ENCODE measurements at places on chromosomes 16 and 17.

DNA sequence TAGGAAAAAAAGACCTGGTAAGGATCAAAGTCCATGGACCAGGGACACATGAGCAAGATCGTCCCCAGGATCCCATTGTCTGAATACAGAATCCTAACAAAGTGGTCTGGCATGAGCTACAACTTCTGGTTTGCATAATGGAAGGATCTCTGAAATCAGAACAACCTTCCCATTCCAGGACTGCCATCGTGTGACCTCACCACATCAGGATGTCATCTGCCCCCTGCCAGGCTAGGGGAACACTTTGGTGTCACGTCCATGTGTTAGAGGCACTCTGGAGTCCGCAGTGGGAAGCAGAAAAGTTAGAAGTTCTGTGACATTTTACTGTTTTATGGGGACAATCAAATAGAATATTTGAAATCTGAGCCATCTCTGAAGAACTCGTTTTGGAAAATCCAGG is 160.7 kb downstream of the RGS9 start:
- no peak for DNase-seq

DNA sequence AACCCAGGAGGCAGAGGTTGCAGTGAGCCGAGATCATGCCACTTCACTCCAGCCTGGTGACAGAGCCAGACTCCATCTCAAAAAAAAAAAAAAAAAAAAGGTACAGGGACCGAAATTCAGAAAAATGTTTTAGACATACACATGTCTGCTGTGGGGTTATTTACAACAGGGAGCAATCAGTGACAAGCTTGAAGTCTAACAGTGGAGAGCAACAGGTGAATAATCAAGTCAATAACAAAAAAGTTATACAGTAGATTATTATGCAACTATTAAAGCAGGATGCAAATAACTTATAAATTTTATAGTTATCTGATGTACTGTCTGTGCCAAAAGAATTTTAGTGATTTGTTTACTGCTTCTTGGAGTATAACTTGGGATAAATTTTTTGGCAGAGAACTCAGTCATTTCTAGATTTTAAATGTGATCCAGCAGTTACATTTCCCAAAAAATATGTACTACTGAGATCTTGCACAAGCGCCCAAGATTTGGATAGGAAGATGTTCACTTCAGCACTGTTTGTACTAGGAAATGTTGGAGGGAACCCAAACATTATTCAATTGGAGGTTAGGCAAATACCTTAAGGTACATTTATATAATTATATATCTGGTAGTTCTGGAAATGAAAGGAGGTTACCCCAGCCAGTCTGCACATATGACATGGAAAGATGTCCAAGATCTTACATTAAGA is 34.1 kb downstream of the EEF2K start:
- no peak for DNase-seq

- DNase-seq = no peak
Measured at GRCh38 chr16:50815382-50815781, 73.5 kb downstream of the CYLD start.

- no peak for DNase-seq
Measured at GRCh38 chr17:77097631-77098180, 43.1 kb upstream of the SEC14L1 start.

DNA sequence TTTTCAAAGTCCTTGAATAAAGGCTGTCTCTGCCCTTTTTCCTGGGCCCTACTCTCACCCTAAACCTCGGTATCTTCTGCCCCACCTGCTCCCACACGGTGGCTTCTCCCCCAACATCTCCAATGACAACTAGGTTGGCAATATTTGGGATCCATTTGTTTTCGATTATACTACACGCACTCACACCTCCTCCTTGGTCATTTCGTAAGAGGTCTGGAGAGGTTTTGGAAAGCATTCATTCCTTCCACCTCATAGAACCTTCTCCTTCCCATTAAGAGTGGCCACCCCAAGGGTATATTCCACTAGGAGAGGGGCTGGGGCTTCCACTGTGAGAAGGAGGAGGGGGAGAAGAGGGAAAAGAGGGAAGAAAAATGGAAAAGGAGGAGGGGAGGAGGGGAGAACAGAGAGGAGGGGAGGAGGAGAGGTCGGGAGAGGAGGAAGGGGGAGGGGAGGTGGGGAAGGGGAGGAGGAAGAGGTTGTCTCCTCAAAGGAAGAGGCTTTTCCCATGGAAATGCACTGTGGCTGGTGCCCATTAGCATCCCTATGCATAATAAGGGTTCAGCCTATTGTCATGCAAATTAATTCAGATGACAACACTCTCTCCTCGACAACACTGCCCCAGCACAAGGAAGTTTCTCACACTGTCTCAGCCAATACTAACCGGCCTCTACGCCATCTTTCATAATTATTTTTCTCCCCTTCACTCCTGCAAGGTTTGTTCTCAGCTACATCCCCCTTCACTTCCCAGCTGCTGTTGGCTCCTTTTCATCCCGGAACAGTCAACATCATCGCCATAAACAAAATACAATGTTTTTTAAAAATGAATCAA is 30.0 kb downstream of the SOX9 start:
- no peak for DNase-seq

GRCh38 chr17:78774453-78774852 is 7.6 kb downstream of the CYTH1 start:
- DNase-seq = no peak

DNA sequence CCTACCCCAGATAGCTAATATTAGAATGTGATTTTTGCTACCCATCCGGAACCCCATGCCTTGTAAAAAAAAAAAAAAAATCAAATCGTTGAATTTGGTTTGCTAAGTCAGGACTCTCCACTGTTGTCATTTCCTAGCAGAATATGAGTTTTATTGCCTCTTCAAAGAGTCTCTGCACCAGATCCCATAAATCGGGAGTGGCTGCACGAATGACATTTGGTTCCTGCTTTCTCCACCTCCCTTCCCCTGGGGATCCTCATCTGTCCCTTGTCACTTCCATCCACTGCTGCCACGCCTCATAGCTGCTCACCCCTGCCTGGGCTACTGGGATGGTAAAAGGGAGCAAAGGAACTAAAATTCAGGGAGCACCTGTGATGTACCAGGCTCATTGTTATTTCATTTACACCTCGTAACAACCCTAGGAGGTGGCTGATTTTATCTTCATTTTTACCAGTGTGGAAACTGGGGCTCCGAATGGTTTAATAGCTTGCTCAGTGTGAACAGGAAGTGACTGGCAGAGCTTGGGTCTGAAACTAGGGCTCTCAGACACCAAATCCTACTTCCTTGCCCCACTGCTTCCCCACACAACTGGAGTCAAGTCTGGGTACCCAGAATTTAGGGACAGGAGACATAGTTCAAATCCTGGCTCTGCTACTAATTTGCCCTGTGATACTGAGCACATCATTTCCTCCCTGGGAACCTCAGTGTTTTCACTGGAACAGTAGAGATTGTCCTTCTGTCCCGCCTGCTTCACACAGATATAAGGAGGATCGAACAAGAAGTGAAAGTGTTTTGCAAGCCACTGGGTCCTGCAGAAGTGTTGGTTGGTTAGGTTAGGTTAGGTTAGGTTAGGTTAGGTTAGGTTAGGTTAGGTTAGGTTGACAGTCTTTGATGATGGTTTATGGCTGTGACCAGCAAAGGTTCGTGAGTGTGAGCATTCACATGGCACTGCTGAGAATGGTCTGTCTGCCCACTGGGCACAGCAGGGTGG is 585 bp upstream of the KRT36 start:
- DNase-seq = no peak

All from NCI-H2081 (cell line).